HS-27A (cell line): ENCODE measurements at places on chromosomes 3 and 15.

DNA sequence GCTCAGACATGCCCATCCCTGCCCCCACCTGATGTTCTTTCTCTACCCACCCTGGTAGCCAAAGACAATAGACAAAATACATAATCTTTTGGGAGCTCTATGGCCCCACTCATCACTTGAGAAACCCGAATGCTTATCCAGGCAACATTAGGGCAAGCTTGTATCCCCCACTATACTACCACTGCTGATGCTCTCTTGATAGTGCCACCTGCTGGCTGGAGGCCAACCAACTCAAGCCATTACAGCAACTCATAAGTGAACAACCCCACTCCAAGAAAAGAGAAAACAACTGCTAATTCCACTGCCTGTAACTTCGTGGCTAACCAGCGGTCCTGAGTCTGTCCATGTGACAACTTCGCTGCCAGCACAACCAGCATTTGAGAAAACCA is 342.5 kb upstream of the TGFBR2 start:
- DNase-seq: no peak

DNA sequence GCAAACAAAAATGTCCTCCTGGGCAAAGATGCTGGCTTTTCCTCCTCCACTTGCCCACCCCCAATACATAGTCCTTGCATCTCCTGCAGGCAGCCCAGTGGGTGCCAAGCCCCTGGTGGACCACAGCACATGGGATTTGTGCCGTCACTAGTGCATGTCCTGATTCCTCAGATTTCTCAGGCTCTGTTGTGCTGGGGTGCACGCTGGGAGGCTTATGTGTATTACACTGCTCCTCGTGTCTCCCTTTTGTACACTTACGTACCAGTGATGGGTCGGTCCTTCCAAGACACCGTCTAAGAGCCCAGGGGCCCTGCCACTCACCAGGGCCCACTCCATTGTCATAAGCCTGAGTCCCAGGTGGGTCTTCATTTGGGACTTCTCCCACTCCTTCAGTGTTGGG is 70.1 kb downstream of the PLXNA1 start:
- DNase-seq: no peak

GRCh38 chr3:119173325-119173724 is at the start of gene UPK1B:
TSS of gene UPK1B (plus strand) at chr3:119173598. CDS start at chr3:119186742, 13,144 bp downstream.
- no peak for DNase-seq

DNA sequence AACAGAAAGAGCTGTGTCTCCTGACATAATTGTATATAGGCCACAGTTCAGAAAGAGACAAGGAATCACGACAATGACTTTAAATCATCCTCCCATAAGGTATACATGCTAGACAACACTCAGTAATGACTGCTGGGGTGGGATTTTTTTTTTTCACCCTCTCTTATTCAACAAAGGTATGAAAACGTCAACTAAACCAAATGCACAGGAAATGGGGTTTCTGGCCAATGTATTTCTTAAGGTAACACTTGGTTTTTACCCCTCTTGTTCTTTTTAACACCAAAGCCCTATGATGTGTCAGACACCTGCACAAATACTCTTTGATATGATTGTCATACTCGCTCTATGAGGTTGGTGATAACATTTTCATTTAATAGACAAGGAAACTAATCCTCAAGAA is 78.3 kb downstream of the MCF2L2 start:
- DNase-seq: no peak

DNA sequence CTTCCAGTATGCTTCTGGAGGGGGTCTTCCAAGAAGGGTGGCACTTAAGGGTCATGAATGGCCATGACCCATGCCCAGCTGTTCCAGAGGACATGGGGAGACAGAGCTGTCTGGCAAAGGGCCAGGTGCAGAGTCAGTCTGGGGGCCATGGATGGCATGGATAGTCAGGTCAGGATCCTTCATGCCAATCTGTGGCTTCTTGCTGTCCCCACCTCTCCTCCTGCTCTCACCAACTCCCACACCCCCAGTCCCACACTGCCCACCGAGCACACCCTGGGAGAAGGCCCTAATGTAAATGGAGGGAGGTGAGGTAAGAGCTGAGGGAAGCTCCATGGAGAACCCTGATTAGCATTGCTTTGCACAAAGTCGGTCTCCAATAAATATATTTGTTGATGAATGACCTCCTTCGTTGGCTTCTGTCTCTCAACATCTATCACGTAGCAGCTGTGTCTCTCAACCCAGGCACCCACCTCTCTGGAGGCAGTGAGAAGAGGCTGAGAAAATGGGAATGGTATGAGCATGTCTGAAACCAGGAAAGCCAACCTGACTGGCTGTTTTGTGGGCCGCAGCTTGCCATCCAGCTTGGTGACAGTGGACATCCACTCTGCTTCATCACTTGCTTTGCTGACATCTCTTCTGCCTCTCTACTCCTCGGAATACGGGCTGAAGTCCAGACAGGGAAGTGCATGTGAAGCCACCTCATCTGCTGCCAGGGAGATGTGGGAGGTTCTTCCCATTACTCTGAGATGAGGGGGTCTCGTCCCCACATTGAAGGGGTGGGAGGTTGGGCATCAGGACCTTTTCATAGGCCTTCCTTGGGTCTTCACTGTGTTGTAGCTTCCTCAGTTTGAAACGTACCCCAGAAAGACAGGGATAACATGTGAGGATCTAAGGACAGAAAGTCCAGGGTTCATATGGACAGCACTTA is 37.7 kb upstream of the RAB6B start:
- no peak for DNase-seq

GRCh38 chr15:42731461-42731860 is 5.5 kb downstream of the CDAN1 start:
- DNase-seq: no peak

DNA sequence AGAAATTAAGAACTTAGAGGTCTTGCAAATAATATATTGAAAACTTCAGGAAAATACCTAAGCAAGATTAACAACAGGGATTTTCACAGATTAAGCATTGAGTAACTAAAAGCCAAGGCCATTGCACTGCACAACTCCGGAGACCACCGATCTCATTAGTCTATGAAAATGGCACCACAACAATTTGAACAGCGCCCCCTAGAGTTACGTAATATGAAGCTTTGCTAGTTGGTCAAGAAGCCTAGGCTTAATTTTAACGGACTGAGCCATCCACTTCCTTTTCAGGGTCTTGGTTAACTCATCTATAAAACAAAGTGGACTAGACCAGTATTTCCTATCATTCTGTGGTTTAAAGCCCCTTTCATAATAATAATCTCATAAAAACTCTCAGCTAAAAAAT is 24.8 kb downstream of the TMEM212 start:
- DNase-seq: no peak

- no peak for DNase-seq
Observed at GRCh38 chr3:149342413-149343380, 9.3 kb upstream of the TM4SF18 start.

GRCh38 chr3:54659347-54659746 is 268.5 kb downstream of the LRTM1 start:
- no peak for DNase-seq
